Suppressor macrophage treated with lipopolysaccharide for 1 hour (primary cell): ENCODE measurements at places on chromosomes 2 and 18.

DNA sequence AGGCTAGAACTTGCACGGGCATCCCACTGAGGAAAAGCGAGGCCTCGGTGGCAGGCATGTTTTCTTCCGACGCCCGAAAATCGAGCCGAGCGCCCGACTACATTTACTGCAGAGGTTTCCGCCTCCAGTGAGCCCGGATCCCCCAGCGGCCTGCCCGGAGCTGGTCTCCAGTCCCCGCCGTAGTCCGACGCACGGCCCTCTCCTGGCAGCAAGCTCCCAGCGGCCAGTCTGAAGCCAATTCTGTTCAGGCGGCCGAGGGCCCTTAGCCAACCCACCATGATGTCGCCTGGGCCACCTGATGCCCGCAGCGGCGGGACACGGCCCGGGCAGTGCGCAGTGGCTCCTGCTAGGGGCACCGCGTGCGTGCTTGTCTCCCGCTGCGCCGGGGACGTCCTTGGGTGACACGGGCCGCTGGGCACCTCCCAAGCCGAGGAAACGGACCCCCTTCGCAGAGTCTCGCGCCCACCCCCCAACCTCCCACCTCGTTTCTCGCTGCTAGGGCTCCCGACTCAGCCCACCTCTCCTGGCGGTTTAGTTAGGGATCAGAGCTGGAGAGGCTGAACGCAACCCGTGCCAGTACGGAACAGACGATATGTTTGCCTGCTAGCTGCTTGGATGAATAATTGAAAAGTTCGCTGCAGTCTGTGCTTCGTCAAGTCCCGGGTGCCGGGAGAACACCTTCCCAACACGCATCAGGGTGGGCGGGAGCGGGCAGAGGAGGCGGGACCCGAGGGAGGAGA, 5.3 kb downstream of the ONECUT2 start:
- no peak for DNase-seq

DNA sequence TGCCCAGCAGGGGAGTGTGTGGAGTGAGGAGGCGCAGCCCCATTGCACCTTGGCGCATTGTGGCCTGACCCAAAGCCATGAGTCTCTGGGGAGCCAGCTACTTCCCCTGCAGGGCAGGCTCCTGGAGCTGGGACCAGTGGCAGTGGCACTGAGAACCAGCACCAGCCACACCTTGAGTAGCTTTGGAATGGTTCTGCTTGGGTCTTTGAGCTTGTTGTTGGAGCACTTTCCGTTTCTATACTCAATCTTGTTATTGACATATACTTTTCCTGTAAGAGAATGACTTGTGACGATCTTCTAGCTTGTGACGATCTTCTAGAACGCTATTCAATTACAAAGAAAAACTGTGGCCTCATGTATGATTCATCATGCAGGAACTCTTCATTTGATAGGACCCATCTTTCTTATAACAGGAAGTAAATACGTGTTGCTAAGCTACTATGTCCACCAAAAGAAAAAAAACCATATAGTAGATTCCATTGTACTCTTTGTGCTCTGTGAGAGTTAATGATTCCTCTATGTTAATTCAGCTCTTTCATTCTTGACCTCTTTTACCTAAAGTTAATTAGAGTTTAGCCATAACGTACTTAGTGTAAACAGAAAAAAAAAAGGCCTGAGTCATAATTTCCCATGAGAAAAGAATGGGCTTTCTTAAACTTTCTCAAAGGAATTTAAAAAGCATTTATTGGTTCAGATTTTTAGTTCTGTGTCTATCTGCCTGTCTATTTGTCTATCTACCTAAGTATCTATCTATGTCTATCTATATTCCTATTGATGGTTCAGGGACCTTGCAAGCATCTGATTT, 113.1 kb downstream of the GATA6 start:
- DNase-seq, result peak; percentile 78

GRCh38 chr18:74521068-74521725, 13.1 kb upstream of the CNDP1 start:
- DNase-seq, result no peak

GRCh38 chr2:197445746-197446145, 7.6 kb upstream of the COQ10B start:
- DNase-seq, result no peak

- DNase-seq, result peak; percentile 67
These were observed 31.4 kb upstream of the CHN1 start for GRCh38 chr2:175036582-175037018.
